ENCODE measurements at places on chromosomes 4 and X.

- no peak for DNase-seq
These were observed 136.8 kb downstream of the TMA16 start for GRCh38 chr4:163631288-163631687.

DNA sequence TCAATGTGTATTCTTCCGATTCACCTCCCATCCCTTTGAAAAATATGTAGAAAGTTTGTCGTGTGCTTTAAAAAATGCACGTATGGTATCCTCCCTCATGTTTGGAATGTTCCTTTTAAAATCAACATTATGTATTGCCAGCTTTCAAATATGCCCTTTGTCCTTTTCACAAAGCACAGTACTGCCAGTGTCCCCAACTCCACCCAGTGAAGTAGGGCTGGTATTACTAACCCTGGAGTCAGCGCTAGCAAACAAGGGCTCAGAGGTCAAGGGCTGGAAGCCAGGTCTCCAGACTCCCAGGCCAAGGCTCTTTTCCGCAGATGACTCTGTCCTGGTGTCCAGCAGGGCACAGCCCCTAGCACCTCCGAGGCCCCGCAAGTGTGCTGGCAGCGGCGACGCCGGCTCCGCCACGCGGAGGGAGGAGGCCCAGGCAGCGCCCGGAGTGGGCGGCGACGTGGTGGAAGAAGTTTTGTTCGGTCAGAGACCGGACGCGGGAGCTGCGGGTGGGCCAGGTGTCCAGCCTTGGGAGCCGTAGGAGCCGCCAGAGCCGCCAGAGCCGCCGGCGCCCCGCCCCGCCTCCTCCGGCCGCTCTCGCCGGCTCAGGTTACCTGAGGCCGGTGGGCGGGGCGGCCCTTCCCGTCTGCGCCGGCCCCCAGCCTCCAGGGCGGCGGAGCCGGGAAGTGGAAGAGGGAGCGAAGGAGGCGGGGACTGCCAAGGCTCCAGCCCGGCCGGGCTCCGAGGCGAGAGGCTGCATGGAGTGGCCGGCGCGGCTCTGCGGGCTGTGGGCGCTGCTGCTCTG is at the start of gene IL13RA1:
IL13RA1 (plus strand) TSS at position 720 of the 799 bp plus-strand sequence; CDS start at position 753, 33 bp downstream.
- DNase-seq, result no peak

- DNase-seq, result peak; percentile 76
These were observed 80.0 kb downstream of the HMGN5 start for GRCh38 chrX:81121513-81122363.

- no peak for DNase-seq
These were observed 17.4 kb downstream of the ZFYVE28 start for GRCh38 chr4:2400841-2401609.

- no peak for DNase-seq
These were observed 218.1 kb upstream of the GK2 start for GRCh38 chr4:79626101-79626500.

All from GM12878 (cell line).